ENCODE measurements at places on chromosomes 1 and 21.
A peak's percentile ranks its signal among the peaks of the same experiment; 100 is the strongest.

- DNase-seq: no peak
Observed at GRCh38 chr1:16183179-16183578, 27.3 kb upstream of the EPHA2 start.

DNA sequence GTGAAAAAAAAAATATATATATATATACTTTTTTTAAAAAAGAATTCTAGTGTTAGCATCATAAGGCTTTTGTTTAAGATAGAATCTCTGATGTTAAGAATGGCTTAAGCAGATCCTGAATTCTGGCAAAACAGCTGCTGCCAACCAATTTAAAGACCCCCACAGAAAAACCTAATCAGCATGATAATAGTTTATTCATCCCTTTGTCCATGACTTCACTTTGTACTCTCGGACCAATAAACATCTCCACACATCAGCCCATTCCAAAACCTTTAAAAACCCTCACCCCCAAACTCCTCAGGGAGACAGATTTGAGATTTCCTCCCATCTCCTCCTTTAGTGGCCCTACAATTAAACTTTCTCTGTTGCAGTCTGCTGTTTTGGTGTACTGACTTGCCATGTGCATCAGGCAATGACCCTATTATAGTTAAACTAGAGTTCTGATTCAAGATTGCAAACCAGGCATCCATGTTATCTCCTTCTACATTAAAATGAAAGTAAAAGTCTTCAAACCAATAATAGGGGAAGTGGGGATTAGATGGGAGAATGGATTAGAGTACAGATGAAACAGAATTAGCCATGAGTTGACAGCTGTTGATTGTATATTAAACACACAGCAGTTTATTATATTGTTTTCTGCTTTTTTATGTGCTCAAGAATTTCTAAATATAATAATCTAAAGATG is 9.8 kb upstream of the PHTF1 start:
- peak; percentile 29 for DNase-seq

- no peak for DNase-seq
Observed at GRCh38 chr1:12087797-12088314, 24.8 kb downstream of the TNFRSF8 start.

DNA sequence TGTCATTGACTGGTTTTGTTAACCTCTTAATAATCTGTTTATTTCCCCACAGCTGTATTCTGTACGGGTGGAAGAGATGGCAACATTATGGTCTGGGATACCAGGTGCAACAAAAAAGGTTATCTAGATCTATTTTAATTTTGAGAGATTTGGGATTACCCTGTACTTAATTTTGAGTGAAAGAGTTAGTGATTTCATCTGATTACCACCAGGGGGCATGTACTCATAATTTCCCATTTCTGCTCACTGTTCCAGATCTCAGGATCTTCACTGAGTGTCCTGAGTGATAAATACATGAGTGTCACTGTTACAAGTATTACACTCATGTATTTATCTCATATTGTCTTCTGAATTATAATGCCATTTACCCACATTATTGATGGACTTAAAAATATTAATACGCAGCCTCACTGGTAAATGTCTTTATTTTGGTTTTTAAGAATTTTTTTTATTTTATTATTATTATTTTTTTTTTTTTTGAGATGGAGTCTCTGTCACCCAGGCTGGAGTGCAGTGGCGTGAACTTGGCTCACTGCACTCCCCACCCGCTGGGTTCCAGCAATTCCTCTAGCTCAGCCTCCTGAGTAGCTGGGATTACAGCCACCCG is 27.4 kb downstream of the DTL start:
- DNase-seq: peak; percentile 3

- DNase-seq: no peak
Observed at GRCh38 chr1:177209357-177209756, 38.6 kb downstream of the BRINP2 start.

DNA sequence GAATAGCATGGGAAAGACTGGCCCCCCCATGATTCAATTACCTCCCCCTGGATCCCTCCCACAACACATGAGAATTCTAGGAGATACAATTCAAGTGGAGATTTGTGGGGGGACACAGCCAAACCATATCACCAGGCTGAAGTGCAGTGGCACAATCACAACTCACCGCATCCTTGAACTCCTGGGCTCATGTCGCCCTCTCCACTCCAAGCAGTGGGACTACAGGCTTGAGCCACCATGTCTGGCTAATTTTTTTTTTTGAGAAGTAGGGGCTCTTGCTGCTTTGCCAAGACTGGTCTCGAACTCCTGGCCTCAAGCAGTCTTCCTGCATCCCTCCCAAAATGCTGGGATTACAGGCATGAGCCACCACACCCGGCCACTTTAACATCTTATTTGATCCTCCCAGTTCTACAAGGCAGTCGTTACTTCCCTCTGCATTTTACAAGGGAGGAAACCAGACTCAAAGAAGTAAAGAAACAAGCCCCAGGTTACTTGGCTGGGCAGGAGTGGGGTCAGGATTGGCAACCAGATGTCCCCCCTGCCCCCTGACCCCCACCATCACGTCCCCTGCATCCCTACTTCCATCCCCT is 26.9 kb upstream of the ACTL8 start:
- no peak for DNase-seq

DNA sequence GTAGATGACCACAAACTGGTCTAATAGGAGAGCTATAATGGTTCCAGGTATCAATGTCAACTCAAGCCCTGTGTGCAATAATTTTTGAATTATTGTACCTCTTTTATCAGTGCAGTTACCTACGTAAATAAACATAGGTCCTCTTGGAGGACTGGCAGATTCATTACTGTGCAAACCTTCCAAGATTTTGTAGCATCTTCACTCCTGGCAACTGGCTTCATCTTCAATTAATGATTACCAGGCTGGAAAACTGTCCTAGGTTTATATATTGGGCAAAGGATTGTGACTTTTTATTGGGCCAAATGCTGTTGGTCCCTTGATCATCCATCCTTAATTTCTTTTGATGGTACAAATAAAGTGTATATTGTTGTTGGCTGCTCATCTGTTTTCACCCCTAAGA is 35.6 kb downstream of the C4BPA start:
- no peak for DNase-seq

DNA sequence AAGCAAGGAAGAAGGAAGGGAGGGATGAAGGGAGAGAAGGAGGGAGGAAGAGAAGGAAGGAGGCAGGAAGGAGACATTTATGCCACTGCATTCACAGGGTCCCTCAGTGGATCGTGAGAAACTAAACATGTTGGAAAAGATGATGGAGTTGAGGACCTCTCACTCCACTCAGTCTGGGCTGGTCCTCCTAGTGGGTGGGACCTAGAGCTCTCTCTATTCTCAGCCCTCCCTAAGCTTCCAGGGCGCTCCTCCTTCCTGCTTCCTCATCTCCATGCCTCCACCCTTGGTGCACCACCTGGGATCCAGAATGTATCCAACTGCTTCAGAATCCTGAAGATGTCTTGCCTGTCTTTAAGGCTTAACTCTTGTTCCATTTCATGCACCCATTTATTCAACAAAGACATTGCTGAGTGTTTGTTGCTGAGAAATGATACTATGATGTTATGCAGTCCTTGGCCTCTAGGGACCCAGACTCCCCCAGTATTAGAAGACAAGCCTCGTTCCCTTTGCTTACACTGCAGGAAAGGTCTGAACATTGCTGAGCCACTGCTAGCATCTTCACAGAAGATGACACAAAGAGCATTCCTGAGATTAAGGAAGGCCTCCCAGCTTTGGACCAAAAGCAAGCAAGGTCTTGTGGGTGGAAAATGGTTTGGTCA is 88.5 kb downstream of the BEND5 start:
- DNase-seq: no peak

DNA sequence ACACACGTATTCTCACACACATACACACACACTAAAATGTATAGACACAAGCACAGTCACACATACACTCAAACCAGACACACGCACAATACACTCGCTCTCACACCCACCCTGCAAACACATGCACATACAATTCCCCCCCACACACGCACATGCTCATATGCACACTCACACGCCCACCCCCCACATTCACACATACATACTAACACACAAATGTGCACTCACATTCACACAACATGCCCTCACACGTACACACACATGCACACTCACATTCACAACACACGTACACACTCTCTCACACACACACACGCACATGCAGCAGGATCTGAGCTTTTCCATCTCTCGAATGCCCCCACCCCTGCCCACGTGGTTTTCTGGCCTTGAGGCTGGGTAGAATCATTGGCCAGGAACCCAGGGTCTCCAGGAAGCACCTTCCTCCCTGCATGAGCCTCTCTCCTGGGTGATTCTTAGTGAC is 589.7 kb downstream of the PTPRU start:
- no peak for DNase-seq

DNA sequence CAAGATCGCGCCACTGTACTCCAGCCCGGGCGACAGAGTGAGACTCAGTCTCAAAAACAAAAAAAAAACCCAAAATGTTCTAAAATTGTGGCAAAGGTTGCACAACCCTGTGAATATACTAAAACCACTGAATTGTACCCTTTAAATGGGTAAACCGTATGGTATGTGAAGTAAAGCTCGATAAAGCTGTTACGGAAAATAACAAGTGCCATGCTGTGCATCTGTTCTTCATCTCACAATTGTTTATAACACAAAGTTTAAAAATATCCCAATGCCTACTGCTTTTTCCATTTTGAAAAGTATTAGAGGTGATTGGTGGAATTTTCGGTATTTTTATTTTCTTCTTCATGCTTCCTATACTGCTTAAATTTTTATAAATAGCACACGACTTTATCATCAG is 111.5 kb downstream of the ENAH start:
- DNase-seq: no peak

DNA sequence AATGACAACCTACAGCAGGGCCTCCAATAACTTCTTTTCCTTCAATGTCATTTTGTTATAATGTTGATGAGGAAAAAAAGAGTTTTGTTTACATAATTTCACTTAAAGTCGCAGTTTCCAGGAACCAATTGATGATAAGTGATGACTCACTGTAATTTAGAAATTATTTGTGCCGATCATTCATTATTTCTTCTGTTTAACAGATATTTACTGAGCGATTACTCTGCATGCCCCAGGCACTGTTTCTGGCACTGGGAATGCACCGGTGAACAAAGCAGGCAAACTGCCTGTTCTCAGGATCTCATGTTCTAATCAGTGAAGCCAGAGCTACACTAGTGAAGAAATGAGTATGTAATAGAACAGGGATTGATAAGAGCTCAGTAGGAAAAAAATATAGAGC is 403.4 kb downstream of the NTNG1 start:
- DNase-seq: no peak

GRCh38 chr1:79448426-79448825 is 441.9 kb upstream of the ADGRL4 start:
- DNase-seq: no peak

GRCh38 chr1:45394342-45394741 is 54.1 kb upstream of the MUTYH start:
- no peak for DNase-seq

GRCh38 chr1:156476501-156477298 is 23.9 kb downstream of the MEF2D start:
- no peak for DNase-seq

GRCh38 chr21:29193072-29193471 is 62.6 kb downstream of the MAP3K7CL start:
- DNase-seq: no peak

- DNase-seq: no peak
Observed at GRCh38 chr1:177820213-177820612, 149.6 kb downstream of the SEC16B start.

GRCh38 chr1:63980740-63981407 is 207.1 kb downstream of the ROR1 start:
- DNase-seq: no peak

DNA sequence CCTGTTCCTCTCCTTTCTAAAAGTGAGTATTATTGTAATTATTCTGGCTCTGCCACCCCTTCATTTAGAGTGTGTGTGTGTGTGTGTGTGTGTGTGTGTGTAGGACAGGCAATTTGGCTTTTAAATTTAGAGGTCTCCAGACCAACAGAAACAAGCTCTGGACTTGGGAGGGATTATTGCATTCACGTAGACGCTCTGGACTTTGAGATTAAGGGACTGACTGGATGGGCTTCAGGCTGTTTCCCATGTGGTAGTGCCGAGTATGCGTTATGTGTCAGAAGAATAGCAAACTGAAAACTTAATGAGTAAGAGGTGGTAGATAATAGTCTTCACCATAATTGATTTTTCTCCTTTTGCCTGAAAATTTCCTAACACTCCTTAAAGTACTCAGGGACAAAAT is 281.9 kb downstream of the USP25 start:
- no peak for DNase-seq

GRCh38 chr1:19439464-19440171 is 45.7 kb downstream of the CAPZB start:
- no peak for DNase-seq

DNA sequence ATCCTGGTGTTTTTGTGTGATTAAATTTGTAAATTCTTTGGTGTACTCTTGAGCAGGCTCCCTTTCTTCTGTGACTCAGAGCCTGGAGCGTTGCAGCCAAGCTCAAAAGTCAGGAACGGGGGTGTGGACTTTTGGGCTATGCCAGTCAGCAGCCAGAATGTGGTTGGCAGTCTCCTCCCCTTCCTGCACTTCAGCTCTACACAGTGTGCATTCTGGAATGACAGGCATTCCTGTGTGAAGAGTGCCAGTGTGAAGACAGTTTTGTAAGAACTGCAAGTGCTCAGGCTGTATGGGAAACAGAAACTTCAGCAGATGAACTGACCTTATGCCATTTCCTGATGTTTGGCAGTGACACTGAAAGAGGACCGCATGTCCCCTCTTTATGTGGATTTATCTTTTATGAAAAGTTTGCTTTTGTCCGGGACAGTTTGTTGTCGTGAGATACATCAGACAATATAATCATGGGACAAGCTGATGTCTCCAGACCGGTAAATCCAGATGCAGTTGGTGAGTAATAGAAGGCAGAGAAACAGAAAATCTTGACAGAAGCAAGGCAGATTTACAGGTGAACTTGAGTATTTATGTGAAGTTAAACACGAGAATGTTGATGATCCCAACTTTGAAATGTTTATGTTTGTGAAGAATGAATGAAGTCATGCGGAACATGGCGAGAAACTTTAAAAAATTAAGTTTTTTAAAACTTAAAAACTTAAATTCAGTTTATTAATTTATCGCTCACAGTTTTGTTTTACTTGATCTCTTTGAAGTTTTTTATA is 67.7 kb upstream of the RCC1 start:
- peak; percentile 41 for DNase-seq

GRCh38 chr1:235022341-235022980 is 106.2 kb downstream of the TOMM20 start:
- DNase-seq: no peak

DNA sequence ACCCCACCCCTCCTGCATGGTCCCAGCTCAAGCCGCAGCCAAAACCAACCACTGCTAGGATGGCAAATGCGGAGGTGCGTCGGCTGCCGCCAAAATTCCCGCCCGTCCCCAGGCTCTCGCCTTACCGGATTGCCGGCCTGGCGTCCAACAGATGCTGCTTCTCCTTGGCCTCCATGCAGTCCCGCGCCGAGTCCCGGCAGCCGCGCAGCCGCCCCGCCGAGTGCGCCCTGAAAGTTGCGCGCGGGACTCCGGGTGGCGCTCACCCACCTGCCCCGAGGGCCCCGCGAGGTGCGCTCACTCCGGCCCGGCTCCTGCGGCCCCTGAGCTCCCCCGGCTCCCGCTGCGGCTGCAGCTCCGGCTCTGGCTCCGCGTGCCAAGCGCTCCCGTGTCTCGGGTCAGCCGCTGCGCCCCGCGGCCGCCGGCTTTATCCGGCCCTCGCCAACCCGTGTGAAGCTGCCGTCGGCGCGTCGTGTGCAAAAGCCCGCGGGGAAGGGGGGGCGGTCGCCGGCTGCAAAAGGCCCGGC is at the start of gene SLC30A2:
Gene SLC30A2, minus strand, starts transcription at position 397 of the 524 bp plus-strand sequence. Its CDS starts 222 bp downstream, at position 175.
- DNase-seq: no peak

GRCh38 chr1:22584001-22584562 is 20.8 kb downstream of the EPHA8 start:
- DNase-seq: no peak
